WTC11 (cell line): ENCODE measurements at places on chromosomes 3 and 15. TPM values are rescaled to one million over a fixed set of nuclear protein-coding genes. Genes with fewer than 3 reads are reported as not detected.
A peak's percentile ranks its signal among the peaks of the same experiment; 100 is the strongest.

GRCh38 chr3:69085833-69086722 lies 1.3 kb downstream of the ARL6IP5 start:
- H3K27ac ChIP-seq: no peak overlapping the region
- H3K36me3 ChIP-seq: no peaks in the 10 kb centered on the region
- no peaks in the 10 kb centered on the region for H3K27me3 ChIP-seq
- H3K4me1 ChIP-seq: peaks cover 54% of the 10 kb centered on the region

DNA sequence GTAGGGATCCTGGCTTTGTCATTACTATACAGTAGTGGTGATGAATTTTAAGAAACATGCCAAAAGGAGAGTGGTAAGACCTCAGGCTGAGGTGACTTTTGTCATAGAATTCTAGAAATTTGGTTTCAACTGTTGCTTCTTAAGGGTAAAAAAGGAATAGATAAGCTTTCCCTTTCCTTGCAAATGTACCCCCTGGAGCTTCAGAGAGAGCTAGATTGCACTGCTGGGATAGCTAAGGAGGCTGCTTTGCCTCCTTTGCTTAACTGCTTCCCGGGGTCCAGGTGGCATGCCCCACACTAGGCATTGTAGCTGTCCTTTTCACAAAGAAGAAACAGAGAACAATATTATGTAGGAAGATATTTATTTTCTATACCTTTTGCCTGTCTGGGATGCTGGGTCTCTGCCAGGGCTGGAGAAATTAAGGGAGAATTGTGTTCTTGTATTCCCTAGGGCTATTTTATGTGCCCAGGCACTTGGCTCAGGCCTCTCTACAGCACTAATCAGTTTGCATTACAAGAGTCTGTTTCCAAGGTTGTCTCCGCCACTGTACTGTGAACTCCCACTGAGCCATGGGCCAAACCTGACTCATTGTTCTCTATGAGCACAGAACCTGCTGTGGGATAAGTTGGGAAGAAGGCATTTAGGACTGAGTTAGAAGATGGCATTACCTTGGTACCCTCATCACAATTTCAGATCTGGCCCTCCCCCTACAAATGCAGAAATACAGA lies 460.0 kb downstream of the PDCD6IP start:
- peaks cover 46% of the 10 kb centered on the region for H3K27me3 ChIP-seq
- peaks cover 64% of the 10 kb centered on the region for H3K4me1 ChIP-seq
- no peak for DNase-seq
- no peak overlapping the region for H3K4me3 ChIP-seq

DNA sequence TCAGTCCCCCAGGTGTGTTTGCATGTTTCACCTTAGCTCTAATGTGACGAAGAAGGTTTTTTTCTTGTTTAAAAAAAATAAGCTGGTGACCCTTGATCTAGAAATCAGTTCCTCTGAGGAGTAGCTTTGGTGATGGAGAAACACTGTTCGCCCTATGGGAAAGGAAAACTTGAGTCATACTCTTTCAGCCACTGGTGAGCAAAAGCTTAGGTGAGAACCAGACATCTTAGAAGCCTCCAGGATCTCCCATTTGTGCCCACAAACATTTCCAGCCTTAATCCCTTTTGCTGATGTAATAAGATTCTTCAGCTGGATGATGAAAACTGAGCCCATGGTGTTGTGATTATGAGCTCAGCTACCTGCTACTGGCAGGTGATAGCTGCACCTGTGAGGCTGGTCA lies 37.8 kb downstream of the SLC27A2 start:
- no peaks in the 10 kb centered on the region; the same call in 1 of the 2 replicates for H3K36me3 ChIP-seq
- no peak overlapping the region for H3K4me3 ChIP-seq

- H3K36me3 ChIP-seq: no peaks in the 10 kb centered on the region
- DNase-seq: no peak
- no peak overlapping the region for H3K4me3 ChIP-seq
- no peaks in the 10 kb centered on the region for H3K27me3 ChIP-seq
- peaks cover 40% of the 10 kb centered on the region for H3K4me1 ChIP-seq
Measured at GRCh38 chr15:46077220-46077619, 442.4 kb downstream of the SQOR start.

GRCh38 chr3:70863049-70863448 lies 550.6 kb upstream of the MDFIC2 start:
- no peak overlapping the region for H3K27ac ChIP-seq
- peaks cover 32% of the 10 kb centered on the region for H3K36me3 ChIP-seq
- H3K4me3 ChIP-seq: no peak overlapping the region
- DNase-seq: no peak
- peaks cover 23% of the 10 kb centered on the region for H3K4me1 ChIP-seq

- H3K27ac ChIP-seq: no peak overlapping the region; the same call in 1 of the 2 replicates
- no peaks in the 10 kb centered on the region; the same call in 1 of the 2 replicates for H3K36me3 ChIP-seq
- H3K4me1 ChIP-seq: peaks cover 20% of the 10 kb centered on the region
- no peak for DNase-seq
- H3K27me3 ChIP-seq: no peaks in the 10 kb centered on the region
- H3K4me3 ChIP-seq: no peak overlapping the region
Measured at GRCh38 chr3:61173676-61174075, 77.6 kb downstream of the FHIT start.

DNA sequence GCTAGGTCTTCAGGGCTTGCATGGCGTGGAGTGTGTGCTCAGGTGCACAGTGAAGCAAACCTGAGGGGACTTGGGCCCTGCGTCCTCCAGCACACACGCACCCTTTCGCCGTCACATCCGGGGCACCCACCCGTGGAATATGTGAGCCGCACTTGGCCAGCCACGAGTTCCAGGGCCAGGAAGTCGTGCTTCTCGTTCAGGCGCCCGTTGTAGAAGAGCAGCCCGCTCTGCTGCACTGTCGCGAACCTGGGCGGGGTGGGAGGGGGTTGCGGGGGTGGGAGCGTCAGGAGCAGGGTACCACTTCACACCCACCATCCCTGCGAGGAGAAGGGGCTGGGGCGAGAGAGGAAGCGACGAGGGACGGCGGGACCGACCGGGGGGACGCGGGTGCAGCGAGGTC lies 7.1 kb downstream of the CELSR3 start:
- peak overlapping the region; percentile 27; the same call in 1 of the 2 replicates for H3K27ac ChIP-seq
- DNase-seq: no peak
- peaks cover 13% of the 10 kb centered on the region for H3K4me1 ChIP-seq
- peak overlapping the region; percentile 63 for H3K4me3 ChIP-seq
- H3K36me3 ChIP-seq: peaks cover 41% of the 10 kb centered on the region

GRCh38 chr15:52133510-52134220 lies 21.1 kb upstream of the BCL2L10 start:
- no peaks in the 10 kb centered on the region for H3K27me3 ChIP-seq
- H3K4me3 ChIP-seq: no peak overlapping the region
- H3K27ac ChIP-seq: no peak overlapping the region

- DNase-seq: peak; percentile 16
- no peaks in the 10 kb centered on the region for H3K36me3 ChIP-seq
- H3K4me3 ChIP-seq: no peak overlapping the region
- H3K4me1 ChIP-seq: peaks cover 19% of the 10 kb centered on the region
Measured at GRCh38 chr3:70308760-70309159, 3.7 kb downstream of the MDFIC2 start.

DNA sequence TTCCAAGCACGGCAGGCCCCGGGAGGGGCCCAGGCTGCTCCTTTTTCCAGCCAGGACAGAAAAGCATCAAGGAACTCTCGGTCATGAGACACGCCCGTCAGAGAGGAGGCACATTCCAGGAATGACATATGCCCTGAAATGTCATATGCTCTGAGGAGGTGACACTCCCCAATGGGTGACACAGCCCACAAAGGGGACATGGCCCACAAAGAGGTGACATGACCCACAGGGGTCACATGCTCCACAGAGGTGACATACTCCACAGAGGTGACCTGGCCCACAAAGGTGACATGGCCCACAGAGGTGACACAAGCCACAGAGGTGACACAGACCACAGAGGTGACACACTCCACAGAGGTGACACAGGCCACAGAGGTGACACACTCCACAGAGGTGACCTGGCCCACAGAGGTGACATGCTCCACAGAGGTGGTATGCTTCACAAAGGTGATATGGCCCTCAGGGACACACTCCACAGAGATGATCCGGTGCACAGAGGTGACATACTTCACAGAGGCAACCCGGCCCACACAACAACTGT lies 79.2 kb downstream of the ABHD5 start:
- H3K4me3 ChIP-seq: peak overlapping the region; percentile 50
- no peak for DNase-seq
- no peaks in the 10 kb centered on the region for H3K36me3 ChIP-seq
- H3K4me1 ChIP-seq: peaks cover 12% of the 10 kb centered on the region

- no peaks in the 10 kb centered on the region for H3K4me1 ChIP-seq
- peaks cover 20% of the 10 kb centered on the region for H3K36me3 ChIP-seq
- no peak overlapping the region for H3K27ac ChIP-seq
- no peak overlapping the region for H3K4me3 ChIP-seq
Measured at GRCh38 chr3:89698208-89698830, 590.9 kb downstream of the EPHA3 start.

DNA sequence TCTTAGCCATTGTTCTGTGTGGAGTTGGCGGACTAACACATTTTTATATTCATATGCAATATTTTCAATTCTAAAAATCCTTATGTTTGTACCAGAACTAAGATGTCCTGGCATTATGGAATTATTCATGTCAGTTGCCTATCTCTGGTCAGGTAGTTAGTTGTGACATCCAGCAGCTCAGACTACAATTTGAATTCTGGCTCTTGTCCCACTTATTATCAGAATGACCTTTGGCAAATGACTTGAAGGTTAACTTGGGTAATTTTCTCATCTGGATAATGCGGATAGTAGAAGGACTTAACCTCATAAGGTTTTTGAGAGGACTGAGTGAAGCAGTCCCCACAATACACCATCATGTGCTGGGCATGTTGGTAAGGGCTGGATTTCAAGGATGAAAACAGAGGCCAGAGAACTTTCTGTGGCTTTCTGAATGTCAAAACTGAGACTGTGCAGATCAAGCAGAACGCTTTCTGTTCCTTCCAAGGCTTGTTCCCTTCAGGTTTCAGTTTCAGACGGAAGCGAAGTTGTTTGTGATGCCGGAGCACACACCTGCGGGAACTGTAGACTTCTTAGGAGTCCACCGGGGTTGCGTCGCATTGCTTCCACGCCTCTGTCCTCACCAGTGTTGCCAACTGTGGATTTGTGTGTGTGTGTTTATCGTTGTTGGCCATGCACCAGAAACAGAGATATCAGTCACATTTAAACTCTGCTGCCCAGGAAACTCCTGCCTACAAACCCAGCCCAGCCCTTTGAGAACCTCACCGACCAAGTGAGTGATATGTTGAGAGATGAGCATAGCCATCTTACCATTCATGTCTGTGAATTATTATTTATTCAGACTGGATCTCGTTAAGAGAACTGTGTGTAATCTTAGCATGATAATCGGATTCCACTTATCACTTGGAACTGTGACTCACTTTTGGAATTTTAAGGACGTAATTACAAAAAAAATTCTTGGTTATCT lies 76.0 kb downstream of the PTPRG start:
- peaks cover 9% of the 10 kb centered on the region for H3K36me3 ChIP-seq
- no peak for DNase-seq
- H3K27me3 ChIP-seq: no peaks in the 10 kb centered on the region
- peaks cover 68% of the 10 kb centered on the region for H3K4me1 ChIP-seq
- H3K4me3 ChIP-seq: no peak overlapping the region
- H3K27ac ChIP-seq: peak overlapping the region; percentile 82

DNA sequence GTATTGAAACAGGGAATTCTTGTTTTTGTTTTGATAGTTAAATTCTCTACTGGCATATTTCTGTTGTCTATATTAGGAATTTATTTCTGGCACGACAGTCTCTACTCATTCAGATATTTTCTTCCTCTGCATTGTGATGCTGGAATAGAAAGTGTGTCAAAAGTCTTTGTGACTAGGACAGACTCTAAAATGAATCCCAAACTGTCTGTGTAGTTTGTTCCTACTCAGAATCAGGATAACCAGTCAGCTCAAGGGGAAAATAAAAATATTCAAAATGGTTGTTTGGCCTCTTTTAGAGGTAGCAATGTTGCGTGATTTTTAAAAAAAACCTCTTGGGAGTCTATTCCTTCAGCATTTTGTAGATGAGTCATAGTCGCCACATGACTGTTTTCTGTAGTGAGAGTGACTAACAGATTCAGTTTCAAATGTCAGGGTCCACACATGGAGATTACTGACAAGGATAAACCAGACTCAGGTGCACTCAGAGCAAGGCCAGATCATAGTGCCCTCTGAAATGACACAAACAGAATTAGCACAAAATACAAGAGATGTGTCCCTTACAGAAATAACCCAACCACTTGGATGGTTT lies 13.1 kb downstream of the SLC7A14 start:
- H3K36me3 ChIP-seq: no peaks in the 10 kb centered on the region
- H3K27me3 ChIP-seq: no peaks in the 10 kb centered on the region
- no peak overlapping the region for H3K27ac ChIP-seq
- no peak for DNase-seq
- no peaks in the 10 kb centered on the region for H3K4me1 ChIP-seq

- H3K4me3 ChIP-seq: no peak overlapping the region
- no peak for DNase-seq
- H3K36me3 ChIP-seq: no peaks in the 10 kb centered on the region
- no peak overlapping the region for H3K27ac ChIP-seq
Measured at GRCh38 chr3:142907996-142908395, 19.1 kb upstream of the PCOLCE2 start.

TMEM212 gene
- total RNA-seq: not detected in 3 replicates

ALDH1L1 gene
- 0.78 to 2.0 TPM (median 1.2 TPM) in 3 replicates for total RNA-seq

PLEKHO2 gene
- total RNA-seq: 21.6 to 22.1 TPM (median 21.9 TPM) in 3 replicates

LRRFIP2 gene
- 23.7 to 24.6 TPM (median 23.7 TPM) in 3 replicates for total RNA-seq

HRG gene
- total RNA-seq: 0.11 to 0.24 TPM (median 0.11 TPM) in 3 replicates

DAZL gene
- total RNA-seq: 3.3 to 4.3 TPM (median 3.9 TPM) in 3 replicates

MME gene
- total RNA-seq: 23.7 to 24.4 TPM (median 23.9 TPM) in 3 replicates

CA12 gene
- 2.8 to 3.3 TPM (median 2.8 TPM) in 3 replicates for total RNA-seq

SEMA7A gene
- 13.7 to 17.9 TPM (median 14.2 TPM) in 3 replicates for total RNA-seq

LCTL gene
- total RNA-seq: 2.2 to 3.2 TPM (median 3.0 TPM) in 3 replicates

HDC gene
- total RNA-seq: not detected in 3 replicates
